ENCODE measurements at places on chromosomes 11 and 22.

- no peak for DNase-seq
These were observed 85.8 kb downstream of the SERGEF start for GRCh38 chr11:17927041-17927440.

GRCh38 chr11:62771144-62772021 lies at the start of gene TAF6L:
Gene TAF6L (plus strand): TSS chr11:62771396. CDS start chr11:62775784, 4,388 bp downstream.
- peak; percentile 98 for DNase-seq

- DNase-seq: no peak
These were observed 47.7 kb downstream of the BBOX1 start for GRCh38 chr11:27088353-27088752.

- DNase-seq: no peak
These were observed 188.3 kb upstream of the MTNR1B start for GRCh38 chr11:92781151-92781550.

DNA sequence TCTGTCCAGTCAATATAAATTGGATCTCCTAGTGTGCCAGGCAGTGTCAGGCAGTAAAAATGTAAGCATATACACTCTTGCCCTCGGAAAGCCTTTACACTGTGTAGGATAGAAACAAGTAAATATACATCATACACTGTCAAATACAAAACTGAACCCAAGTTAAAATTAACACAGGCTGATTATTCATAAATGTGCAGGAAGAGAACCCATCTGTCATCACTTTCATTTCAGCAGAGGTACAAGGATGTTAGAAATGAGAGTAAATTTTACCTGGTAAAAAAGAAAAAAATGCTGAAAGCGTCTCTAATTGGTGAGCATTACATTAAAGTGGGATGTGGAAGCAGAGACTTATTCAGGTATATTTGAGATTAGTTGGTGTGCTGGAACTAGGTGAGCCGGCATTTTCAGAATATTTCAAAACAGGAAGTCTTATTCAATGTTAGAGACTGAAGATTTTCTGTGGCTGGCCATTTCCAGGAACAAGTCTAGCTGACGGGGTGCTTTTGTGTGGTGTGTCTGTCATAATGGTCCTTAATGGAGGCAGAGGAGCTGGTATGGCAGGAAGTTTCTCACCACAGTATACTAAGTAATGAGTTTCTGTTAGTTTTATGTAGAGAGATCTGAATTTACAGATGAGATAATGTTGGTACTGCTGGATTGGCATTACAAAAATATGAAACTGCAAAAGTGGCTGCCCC lies 192.6 kb downstream of the CASP12 start:
- no peak for DNase-seq

- DNase-seq: no peak
These were observed 6.3 kb downstream of the TST start for GRCh38 chr22:37012956-37013355.

DNA sequence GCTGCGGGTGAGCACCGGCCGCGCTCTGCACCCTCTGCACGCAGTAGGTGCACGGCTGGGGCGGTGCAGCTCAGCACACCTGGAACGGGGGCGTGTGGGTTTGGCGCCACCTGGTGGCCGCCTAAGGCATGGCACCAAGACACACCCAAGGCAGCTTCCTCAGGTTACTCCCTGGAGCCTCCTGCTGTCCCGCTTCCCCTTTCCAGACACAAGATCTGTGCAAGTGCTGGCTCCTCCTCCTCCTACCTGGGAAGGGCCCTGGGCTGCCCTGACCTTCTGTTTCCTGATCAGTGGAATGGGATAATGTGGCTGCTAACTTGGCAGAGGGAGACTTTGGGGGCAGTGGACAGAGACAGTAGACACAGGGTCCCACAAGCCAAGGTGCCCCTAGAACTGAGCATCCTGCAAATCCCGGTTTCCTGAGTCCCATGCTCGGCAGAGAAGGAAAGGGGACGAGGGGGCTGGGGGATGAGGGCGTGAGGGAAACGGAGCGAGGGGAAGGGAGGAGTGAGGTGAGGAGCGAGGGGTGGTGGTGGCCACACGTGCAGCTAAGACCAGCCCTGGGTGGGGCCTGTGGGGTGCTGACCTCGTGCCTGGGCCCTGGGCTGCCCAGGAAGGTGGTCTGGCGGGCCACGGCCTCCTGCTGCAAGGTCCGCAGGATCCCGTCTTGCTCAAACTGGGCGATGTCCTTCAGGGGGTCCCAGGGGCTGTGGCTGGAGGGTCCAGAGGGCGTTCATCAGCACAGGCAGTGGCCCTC lies 34.8 kb upstream of the CARS1 start:
- DNase-seq: peak; percentile 22

GRCh38 chr22:24985826-24986214 lies 33.3 kb downstream of the KIAA1671 start:
- no peak for DNase-seq

GRCh38 chr11:71940561-71941219 lies 11.8 kb downstream of the RNF121 start:
- no peak for DNase-seq

- DNase-seq: no peak
These were observed 22.8 kb downstream of the INCENP start for GRCh38 chr11:62146476-62147200.

DNA sequence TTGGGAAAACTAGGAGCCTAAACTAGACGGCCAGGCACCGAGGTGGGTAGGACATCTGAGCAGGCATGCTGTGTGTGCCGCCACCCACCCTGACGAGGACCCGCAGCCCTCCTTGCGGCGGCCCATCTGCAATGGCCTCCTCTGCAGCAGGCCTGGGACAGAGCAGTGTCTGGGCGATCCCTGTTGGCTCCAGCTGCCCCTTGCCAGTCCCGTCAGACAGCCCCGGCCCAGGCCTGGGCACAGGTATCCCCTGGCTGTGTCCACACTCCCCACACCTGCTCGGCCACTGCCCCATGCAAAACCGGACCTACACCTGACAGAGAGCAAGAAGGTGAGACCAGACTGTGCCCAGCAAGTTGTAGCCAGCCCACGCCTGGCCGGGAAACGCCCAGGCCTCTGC lies 38.7 kb upstream of the GNB1L start:
- no peak for DNase-seq

GRCh38 chr11:73306069-73306841 lies 1.8 kb upstream of the ARHGEF17 start:
- DNase-seq: no peak

GRCh38 chr11:131186629-131187101 lies 183.8 kb upstream of the NTM start:
- no peak for DNase-seq

- no peak for DNase-seq
These were observed 226.3 kb downstream of the OPCML start for GRCh38 chr11:133306019-133306418.

DNA sequence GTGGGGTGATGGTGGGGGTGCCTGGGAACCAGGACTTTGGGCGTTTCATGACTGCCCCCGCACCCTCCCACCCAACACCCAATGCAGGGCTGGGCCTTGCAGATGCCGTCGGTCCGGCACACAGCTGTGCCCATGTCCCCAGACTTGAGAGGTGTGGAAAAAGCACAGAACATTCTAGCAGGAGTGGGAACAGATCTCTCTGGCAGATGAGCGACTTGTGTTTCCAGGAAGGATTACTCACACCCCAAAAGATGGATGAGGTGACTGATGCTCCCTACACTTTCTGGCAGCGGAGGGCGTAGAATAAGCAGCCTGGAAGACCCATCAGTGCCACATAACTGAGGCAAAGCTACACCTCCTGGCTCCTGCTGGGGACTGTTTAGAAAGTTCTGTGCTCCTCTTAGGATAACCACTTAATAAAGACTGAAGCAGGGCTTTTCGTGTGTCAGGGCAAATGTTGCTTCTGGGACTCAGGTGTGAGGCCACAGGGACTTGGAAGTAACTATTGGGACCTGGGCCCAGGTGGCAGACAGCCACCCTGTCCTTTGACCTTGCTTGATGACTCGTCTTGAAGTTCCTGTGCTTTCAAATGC lies 24.2 kb downstream of the FBLN1 start:
- no peak for DNase-seq

DNA sequence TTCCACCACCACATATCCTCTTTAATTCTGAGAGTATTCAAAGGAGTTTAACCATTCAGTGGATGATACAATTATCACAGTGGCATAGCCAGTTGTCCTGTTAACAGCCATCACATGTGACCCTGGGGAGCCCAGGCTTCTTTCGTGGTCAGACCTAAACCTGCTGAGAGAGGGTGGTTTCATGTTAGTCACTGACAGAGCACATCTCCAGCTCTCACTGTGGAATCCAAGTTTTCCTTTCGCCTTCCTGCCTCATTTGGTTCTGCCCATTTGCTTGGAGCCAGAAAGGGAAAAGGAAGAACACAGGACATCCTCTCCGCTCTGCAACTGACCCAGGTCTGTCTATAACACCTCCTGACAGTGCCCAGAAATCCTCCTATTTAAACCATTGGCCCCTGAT lies 60.4 kb downstream of the MCHR1 start:
- no peak for DNase-seq

- no peak for DNase-seq
These were observed 209.4 kb upstream of the NCAM1 start for GRCh38 chr11:112751772-112752171.

- DNase-seq: no peak
These were observed 87.1 kb upstream of the TMEM45B start for GRCh38 chr11:129728581-129728980.

DNA sequence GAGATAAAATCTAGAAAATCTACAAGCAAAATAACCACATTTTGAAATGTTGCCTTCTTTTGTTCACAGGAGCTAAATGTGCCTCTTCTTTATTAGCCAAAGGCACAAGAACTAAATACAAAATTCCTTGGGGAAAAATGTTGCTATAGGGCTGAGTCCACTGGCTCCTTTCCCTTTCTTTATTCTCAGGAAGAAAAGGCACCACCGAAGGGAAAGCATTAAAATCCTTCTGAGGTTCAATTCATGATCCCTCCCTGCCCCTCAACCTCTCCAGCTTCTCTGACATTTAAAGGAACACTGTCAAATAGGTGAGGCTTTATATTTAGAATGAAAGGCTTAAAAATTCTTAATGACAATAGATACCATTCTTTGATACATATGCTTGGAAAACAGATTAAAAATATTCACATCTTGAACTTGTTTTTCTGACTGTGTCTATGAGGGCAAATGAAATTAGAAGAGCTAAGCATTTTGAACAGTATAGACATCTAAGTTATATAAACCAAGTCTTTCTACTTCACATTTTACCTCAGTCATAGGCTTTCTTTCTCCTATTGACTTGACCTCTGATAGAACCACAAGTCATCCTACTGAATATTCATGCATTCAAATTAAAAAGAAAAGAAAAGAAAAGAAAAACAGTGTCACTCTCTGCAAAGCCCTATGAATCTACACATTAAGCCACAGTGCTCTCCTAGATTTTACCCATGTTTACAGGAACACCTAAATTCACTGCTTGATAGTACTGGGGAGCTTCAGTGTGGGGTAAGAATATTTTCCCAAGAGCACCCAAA lies 148.2 kb downstream of the MAML2 start:
- DNase-seq: no peak

- no peak for DNase-seq
These were observed 129.1 kb downstream of the APOL5 start for GRCh38 chr22:35846804-35847203.

GRCh38 chr22:17303840-17304779 lies 65.2 kb upstream of the CECR2 start:
- DNase-seq: no peak

GRCh38 chr11:101913656-101914055 lies 1.2 kb upstream of the CEP126 start:
- no peak for DNase-seq

DNA sequence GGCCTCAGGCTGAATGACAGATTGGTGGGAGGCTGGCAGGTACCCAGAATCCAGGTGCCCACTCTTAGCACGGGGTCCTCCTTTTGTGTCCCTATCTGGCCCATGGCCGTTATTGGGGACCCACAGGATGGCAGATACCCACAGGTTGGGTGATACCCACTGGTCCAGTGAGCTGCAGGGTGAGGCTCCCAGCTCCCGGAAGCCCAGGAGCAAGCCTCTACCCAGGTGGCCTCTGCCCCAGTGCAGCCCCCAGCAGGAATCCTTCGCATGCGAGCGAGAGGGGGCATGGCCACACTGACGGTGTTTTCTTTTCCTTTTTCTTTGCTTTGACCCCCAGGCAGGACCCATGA lies 116.1 kb downstream of the PHF21B start:
- DNase-seq: no peak

DNA sequence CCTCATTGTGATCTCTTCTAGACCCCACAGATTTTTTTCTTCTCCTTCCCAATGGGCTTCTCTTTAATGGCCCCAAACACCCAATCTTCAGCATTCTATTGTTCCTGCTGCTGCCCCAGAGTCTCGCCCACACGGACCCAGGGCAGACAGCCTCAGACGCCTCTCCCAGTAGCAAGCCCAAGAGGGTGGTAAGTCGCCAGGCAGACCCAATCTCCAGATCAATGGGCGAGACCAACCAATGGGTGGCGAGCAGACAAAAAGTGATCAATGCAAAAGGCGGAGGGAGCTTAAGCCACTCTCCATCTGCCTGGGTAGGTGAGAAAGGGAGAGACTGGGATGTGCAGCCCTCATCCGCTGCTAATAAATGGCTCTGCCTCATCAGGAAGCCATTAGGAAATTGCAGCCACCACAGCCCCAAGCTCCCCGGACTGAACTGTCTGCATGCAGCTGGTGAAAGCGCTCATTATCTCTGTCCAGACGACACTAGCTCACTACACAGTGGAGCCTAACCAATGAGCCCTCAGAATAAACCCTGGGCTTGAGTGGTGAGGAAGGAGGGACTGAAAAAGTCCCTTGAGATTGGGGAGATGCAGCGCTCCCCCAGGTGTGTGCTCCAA lies 81.8 kb downstream of the ETS1 start:
- DNase-seq: no peak

DNA sequence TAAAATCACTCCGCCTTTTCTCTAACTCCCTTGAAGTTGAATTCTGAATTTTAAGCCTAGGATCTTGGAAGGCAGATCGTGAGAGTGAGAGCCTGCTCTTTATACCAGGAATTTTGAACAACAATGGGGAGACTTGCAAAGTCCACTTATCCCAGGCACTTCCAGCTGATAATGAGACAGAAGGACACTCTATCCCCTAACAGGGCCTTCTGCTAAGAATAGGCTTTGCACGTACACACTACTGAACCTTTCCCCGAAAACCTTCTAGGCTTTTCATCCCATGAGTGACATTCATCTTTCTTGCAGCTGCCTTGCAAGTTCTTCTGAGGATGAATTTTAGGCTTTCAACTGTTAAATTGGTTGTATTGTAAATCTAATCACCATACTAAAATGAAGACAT lies 44.0 kb upstream of the WT1 start:
- no peak for DNase-seq

DNA sequence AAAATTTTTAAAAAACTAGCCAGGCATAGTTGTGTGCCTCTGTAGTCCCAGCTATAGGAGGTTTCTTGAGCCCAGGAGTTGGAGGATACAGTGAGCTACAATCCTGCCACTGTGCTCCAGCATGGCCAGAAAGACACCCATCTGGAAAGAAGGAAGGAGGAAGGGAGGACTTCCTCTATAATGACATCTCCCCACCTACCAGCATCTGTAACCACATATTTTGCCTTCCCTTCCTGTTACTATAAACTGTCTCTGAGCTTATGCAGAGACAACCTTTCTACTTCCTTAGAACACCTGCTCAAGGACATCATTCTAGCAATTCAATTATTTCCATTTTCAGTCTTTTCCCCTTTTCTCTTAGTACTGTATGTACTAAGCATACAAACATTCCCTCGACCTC lies 2.2 kb upstream of the NUP160 start:
- no peak for DNase-seq

Measured in T1000 (cell line).